ENCODE measurements at places on chromosomes 7 and 10. TPM values are rescaled to one million over a fixed set of nuclear protein-coding genes. Genes with fewer than 3 reads are reported as not detected.

The PNLIPRP1 gene
- total RNA-seq, result not detected

The LRIT1 gene
- total RNA-seq, result not detected

The MOGAT3 gene
- not detected for total RNA-seq

- H3K4me1 ChIP-seq, result peaks cover 21% of the 10 kb centered on the region
- DNase-seq, result peak; percentile 63
- peaks cover 5% of the 10 kb centered on the region for H3K36me3 ChIP-seq
- H3K27me3 ChIP-seq, result peaks cover 2% of the 10 kb centered on the region
- H3K27ac ChIP-seq, result peak overlapping the region; percentile 84
These were observed 28.2 kb upstream of the ADCYAP1R1 start for GRCh38 chr7:31023877-31024276.

DNA sequence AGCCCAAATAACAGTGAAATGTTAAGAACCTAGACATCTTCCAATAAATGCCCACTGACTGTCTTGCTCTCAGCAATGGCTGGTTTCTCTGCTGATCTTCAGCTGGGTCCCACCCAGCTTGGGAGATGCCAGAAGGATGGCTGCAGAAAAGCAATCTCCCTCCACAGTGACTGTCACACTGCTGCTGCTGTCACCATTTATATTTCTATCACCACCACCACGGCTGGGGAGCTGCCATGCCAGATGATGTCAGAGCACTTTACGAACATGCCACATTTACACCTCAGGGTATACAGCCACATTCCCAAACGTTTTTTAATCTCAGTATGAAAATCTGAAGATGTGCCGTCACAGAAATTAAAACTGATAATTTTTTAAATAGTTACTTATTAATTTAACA, 29.8 kb upstream of the FRMD4A start:
- H3K4me3 ChIP-seq, result no peak overlapping the region
- no peak overlapping the region for H3K27ac ChIP-seq
- no peaks in the 10 kb centered on the region for H3K36me3 ChIP-seq
- DNase-seq, result no peak
- H3K27me3 ChIP-seq, result peaks cover 8% of the 10 kb centered on the region

- no peaks in the 10 kb centered on the region for H3K36me3 ChIP-seq
- no peak for DNase-seq
- no peak overlapping the region for H3K27ac ChIP-seq
- peaks cover 24% of the 10 kb centered on the region for H3K4me1 ChIP-seq
These were observed 328.2 kb downstream of the DNAJB6 start for GRCh38 chr7:157664871-157665633.

DNA sequence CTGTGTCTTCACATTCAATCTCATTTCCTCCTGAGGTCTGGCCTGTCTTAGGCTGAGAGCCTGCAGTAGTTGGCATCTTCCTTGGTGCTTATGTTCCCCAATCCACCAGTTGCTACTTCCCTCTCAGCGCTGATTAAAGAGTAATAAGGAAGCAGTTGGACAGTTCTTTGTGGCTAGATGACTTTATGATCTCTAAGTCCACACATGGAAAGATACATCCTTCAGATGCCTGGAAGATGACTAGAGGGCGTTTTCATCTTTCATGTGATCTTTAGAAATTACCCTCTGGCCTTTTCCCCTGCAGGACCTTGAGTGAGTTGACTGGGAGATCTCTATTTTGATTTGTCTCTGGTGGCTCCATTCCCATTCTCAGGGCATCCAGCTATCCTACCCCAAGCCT, 204.5 kb downstream of the GRM3 start:
- no peak overlapping the region for H3K4me3 ChIP-seq
- no peaks in the 10 kb centered on the region for H3K36me3 ChIP-seq
- H3K27me3 ChIP-seq, result peaks cover 3% of the 10 kb centered on the region
- no peaks in the 10 kb centered on the region for H3K4me1 ChIP-seq

DNA sequence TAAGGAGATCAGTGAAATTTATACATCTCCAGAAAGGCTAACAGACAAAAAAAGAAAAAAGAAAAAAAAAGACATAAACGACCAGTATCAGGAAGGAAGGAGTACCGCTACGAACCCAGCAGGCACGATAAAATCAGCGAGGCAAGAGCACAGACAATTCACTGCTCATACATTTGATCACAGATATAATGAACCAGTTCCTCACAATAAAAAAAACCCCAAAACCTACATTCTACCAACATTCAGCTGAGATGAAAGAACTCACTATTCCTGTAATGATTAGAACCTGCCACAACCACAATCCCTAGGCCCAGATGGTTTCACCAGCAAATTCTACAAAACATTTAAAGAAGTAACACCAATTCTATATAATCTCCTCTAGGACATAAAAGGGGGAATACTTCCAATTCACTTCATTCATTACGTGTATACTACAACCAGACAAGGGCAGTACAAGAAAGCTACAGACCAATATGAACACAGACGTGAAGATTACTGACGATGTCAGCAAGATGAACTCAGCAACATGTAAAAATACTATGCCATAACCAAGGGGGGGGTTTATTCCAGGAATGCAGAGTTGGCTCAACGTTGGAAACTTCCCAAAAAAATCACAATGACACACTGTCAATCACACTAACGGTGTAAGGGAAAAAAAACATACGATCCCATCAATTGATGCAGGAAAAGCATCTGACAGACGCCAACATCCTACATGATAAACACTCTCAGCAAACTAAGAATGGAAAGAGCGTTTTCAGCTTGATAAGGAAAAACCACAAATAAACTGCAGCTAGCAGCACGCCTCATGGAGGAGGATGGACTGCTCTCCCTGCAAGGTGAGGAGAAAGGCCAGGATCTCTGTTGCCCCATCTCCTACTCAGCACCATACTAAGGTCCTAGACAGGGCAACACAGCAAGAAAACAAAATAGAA, 256.2 kb downstream of the ELFN1 start:
- DNase-seq, result peak; percentile 48
- H3K27me3 ChIP-seq, result peaks cover 5% of the 10 kb centered on the region
- H3K4me1 ChIP-seq, result peaks cover 70% of the 10 kb centered on the region

DNA sequence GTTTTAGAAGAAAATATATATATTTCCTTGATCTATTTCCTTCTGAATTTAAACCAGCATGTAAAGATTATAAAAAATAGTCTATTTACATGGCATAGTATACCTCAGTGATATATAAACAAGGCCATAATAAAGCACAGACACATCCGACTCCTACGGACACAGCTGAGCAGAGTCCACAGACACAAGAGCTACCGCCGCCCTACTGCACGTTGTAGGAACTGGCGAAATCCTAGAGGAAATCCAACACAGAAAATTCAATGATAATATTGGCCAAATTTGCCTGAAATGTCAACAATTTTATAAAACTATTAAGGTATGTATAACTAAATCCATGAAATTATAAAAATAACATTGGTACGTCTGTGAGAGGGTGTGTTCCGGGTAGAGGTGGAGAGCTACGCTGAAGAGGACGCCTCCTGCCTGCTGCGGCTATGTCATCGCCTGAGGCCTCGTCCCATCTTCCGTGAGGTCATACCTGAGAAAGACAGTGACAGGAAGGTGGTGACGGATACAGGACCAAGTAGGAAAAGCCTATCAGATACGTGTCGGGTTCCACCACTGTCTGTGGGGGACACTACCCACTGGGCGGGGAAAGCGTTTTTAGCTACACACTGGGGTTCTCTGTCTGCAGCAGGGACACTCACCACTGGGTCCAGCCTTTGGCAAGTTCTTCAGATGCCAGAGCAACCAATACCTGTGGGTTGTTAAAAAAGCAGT, 29.3 kb upstream of the NCAPG2 start:
- peaks cover 2% of the 10 kb centered on the region for H3K4me1 ChIP-seq
- no peak overlapping the region for H3K4me3 ChIP-seq
- no peak for DNase-seq

- H3K27ac ChIP-seq, result no peak overlapping the region
- H3K4me3 ChIP-seq, result no peak overlapping the region
- H3K4me1 ChIP-seq, result no peaks in the 10 kb centered on the region
- DNase-seq, result no peak
These were observed 20.4 kb downstream of the KLLN start for GRCh38 chr10:87842776-87843497.

DNA sequence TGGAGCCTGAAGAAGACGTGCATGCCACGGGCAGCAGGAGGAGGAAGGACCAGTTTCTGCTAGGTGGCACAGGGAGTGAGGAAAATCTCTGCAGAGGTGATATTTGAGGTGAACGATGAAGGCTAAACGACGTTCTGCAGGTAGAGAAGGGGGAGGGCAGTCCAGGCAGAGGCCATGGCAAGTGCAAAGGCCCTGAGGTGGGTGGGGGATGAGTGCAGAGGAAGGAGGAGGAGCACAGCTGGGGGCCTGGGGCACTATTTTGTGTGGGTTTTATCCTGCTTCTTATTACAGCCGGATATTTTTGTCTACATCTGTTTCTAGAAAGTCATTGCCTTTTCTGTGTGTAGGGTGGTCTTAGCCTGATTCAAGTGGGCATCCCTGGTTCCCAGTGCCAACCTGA, 57.6 kb downstream of the GOLGA7B start:
- peaks cover 3% of the 10 kb centered on the region for H3K27me3 ChIP-seq
- no peaks in the 10 kb centered on the region for H3K36me3 ChIP-seq
- H3K4me3 ChIP-seq, result no peak overlapping the region
- no peaks in the 10 kb centered on the region for H3K4me1 ChIP-seq

DNA sequence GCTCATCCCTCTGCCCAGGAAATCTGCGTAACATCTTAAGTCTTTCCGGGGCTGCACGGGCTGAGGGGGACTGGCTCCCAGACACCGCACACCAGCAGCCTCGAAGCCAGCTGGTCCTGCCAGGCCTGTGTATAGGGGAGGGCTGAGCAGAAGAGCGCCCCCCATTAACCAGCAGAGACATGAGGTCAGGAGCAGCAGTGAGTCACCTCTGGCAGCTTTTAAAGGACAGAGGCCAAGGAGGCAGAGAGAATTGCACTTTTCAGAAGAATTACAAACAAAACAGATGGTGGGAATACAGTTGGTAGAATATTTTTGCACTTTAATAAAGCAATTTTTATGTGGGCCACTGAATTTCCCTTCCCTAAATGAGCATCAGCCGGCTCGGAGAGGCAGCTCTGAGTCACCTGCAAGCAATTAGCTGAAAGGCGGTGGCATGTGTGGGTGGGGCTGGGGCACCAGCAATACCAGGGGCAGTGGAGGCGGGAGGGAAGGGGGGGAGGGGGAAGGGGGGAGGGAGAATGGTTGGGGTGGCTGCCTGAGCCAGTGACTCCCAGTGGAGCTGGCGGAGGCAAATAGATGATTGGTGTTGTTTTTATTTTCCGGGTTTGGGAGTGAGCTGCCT, 39.1 kb downstream of the GOLGA7B start:
- H3K36me3 ChIP-seq, result no peaks in the 10 kb centered on the region
- no peak overlapping the region for H3K4me3 ChIP-seq
- peaks cover 4% of the 10 kb centered on the region for H3K27me3 ChIP-seq
- H3K4me1 ChIP-seq, result peaks cover 7% of the 10 kb centered on the region
- no peak overlapping the region for H3K27ac ChIP-seq

DNA sequence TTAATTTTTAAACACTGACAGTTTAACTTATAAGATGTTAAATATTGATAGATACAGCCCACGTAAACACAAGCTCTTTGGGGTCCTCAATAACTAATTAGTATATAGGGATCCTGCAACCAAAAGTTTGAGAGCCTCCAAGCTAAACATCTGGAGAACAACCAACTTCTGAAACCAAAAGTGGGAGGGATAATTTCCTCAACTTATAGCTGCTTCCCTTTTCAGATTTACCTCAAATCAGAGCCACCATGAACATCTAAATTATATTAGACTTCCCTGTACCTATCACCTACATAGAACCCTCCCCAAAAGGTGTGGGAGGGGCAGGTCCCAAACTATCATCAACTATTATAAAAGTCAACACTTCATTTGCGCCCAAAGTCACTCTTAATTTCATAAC, 8.6 kb downstream of the PSAP start:
- peaks cover 61% of the 10 kb centered on the region for H3K4me1 ChIP-seq
- DNase-seq, result no peak
- no peak overlapping the region for H3K4me3 ChIP-seq
- H3K27me3 ChIP-seq, result no peaks in the 10 kb centered on the region
- H3K27ac ChIP-seq, result no peak overlapping the region
- no peaks in the 10 kb centered on the region for H3K36me3 ChIP-seq

Measured in activated CD8-positive, alpha-beta T cell treated with anti-CD3 and anti-CD28 coated beads for 36 hours (primary cell).